Upper lobe of right lung (tissue), 1 donor: ENCODE measurements at places on chromosomes 7 and 10. TPM values are rescaled to one million over a fixed set of nuclear protein-coding genes. Genes with fewer than 3 reads are reported as not detected.
A peak's percentile ranks its signal among the peaks of the same experiment; 100 is the strongest.

DNA sequence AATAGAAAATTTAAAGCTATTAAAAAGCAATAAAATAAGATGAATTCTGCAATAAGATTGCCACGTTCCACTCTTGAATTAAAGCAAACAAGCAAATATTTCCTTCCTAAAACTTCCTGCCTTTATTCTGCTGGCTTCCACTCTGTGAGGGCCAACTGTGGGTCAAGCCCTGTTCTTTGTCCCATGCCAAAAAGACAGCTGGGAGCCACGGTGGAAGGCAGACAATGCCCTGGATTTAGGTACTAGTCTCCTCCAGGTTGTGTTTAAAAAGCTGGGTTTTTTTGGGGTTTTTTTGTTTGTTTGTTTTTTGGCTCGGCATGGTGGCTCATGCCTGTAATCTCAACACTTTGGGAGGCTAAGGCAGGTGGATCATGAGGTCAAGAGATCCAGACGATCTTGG is 39.1 kb downstream of the LRRTM3 start:
- no peaks in the 10 kb centered on the region for H3K4me1 ChIP-seq
- H3K27me3 ChIP-seq, result no peaks in the 10 kb centered on the region
- no peak overlapping the region for H3K4me3 ChIP-seq
- H3K27ac ChIP-seq, result no peak overlapping the region

DNA sequence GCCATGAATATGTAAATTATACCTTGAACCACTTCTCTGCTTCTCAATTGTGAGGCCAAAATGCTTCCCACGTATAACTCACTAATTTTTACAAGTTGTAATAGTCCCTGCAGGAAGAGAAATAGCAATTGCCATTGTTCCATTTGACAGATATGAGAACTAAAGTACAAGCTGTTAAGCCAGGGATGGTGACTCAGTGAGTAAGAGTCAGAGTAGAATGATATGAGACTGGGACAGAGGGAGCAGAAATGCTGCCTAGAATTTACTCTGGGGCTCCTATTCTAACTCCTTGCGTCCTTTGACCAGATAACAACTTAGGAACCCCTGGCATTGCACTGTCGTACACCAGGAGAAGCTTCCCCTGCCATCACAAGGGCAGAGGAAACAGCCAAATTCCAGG is 45.1 kb upstream of the SEPTIN7 start:
- peaks cover 10% of the 10 kb centered on the region for H3K4me1 ChIP-seq
- H3K27me3 ChIP-seq, result no peaks in the 10 kb centered on the region
- no peak for DNase-seq
- H3K4me3 ChIP-seq, result no peak overlapping the region

DNA sequence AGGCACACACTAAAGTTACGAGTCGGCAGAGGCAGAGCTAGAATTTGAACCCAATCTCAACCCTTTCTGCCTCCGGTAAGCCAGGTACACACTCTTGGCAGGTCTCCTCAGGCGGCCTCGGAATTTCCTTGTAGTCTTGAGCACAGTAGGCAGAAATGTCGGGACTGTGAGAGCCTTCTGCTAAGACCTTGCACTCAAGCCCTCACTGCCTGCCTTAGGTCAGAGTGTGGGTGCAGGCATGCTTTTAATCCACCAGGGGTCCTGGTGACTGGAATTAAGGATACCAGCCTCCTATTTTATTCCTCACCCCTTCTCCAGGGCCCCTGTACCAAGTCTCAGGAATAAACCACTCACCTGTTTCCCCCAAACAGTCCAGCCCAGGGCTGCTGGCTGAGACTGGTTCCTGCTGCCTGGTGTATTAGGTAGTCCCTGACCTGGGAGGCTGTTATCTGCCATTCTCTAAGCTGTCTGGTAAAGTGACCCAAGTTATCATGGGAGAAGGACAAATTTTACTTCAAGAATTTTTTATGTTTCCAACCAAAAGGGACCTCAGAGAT is 855 bp downstream of the ATP6V1F start:
- peak overlapping the region; percentile 86 for H3K4me3 ChIP-seq
- peaks cover 10% of the 10 kb centered on the region for H3K4me1 ChIP-seq
- H3K27ac ChIP-seq, result peak overlapping the region; percentile 83
- no peaks in the 10 kb centered on the region for H3K27me3 ChIP-seq

GRCh38 chr7:3280946-3281656 is 20.0 kb upstream of the SDK1 start:
- no peaks in the 10 kb centered on the region for H3K4me1 ChIP-seq
- no peak for DNase-seq
- H3K27me3 ChIP-seq, result no peaks in the 10 kb centered on the region

DNA sequence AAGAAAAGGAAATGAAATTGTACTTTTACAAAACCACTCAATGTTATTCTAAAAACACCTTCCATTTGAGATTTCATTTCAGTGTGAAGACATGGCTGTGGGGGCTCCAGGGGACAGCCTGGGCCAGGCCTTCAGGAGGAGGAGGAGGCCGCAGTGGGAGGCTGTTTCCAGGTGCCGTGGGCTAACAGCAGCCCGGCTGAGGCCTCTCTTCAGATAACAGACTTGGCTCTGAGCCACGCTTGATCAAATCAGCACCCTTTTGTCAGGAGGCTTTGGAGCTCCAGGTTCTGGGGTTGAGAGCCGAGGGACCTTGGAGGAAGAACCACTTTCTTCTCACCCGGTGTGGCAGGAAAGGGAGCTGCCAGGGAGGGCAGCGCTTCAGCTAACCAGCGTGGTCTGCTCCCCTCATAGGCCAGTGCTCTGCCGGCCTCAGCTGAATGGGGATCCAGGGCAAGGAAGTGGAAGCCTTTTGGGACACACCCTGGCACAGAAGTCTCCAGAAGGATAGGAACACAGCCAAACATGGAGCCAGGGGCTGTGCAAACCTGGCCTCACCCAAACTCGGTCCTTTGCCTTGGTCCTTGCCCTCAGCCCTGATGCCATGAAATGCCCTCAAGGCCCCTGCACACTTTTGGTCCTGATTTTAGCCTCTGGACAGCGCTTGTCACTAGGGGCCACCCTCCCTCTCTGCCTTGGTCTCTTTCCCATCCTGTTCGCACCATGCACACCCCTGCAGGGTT is 23.5 kb upstream of the CHST15 start:
- no peaks in the 10 kb centered on the region for H3K27me3 ChIP-seq
- no peak for DNase-seq
- peaks cover 13% of the 10 kb centered on the region for H3K4me1 ChIP-seq
- H3K27ac ChIP-seq, result no peak overlapping the region
- H3K4me3 ChIP-seq, result no peak overlapping the region

GRCh38 chr7:40305229-40305628 is 170.4 kb downstream of the SUGCT start:
- H3K27me3 ChIP-seq, result no peaks in the 10 kb centered on the region
- no peaks in the 10 kb centered on the region for H3K36me3 ChIP-seq
- no peaks in the 10 kb centered on the region for H3K4me1 ChIP-seq
- no peak overlapping the region for H3K27ac ChIP-seq

DNA sequence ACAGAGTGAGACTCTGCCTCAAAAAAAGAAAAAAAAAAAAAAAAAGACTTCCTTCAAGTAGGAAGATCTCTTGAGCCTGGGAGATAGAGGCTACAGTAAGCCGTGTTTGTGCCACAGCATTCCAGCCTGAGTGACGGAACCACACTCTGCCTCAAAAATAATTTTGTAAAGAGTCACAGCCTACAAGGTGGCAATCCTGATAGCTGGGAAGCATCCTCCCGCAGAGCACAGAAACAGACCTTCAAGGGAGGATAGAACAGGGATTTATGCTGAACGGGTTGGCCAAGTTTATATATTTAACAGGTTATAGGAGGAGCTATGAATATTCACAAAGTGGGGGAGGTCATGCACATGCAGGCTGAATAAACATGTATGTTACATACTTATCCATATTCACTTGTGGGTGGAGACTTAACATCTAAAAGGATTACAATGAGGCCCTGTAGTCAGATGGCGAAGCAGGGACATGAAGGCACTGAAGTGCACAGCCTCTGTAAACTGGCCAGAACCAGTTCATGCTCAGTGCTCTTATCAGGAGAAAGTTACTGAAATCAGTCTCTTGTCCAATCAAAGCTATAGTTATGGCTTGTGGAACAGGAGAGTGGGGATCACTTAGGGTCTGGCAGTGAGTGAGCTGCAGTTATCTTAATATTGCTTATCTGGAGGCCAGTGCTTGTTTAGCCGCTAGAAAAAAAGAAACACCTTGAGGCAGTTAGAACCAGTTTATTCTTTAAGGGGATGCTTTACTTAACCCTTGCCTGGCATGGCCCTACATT is 6.8 kb downstream of the LMBR1 start:
- DNase-seq, result no peak
- no peak overlapping the region for H3K27ac ChIP-seq
- H3K27me3 ChIP-seq, result no peaks in the 10 kb centered on the region

DNA sequence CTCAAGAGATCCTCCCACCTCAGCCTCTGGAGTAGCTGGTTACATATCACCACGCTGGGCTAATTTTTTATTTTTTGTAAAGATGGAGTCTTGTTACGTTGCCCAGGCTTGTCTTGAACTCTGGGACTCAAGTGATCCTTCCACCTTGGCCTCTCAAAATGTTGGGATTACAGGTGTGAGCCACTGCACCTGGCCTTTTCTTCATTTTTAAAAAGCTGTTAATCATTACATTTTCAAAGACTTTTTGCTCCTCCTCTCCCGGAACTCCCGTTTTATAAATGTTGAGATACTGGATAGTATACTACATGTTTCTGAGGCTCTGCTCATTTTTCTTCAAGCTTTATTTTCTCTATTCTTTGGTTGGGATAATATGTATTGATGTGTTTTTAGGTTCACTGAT is 16.4 kb downstream of the AOAH start:
- no peak for DNase-seq
- no peaks in the 10 kb centered on the region for H3K27me3 ChIP-seq
- no peak overlapping the region for H3K27ac ChIP-seq
- no peak overlapping the region for H3K4me3 ChIP-seq
- H3K36me3 ChIP-seq, result no peaks in the 10 kb centered on the region

- no peaks in the 10 kb centered on the region for H3K27me3 ChIP-seq
- no peaks in the 10 kb centered on the region for H3K4me1 ChIP-seq
- no peak overlapping the region for H3K4me3 ChIP-seq
- no peaks in the 10 kb centered on the region for H3K36me3 ChIP-seq
Measured at GRCh38 chr7:141103847-141104429, 30.1 kb downstream of the TMEM178B start.

Gene DNMBP
- 12.5 TPM for total RNA-seq

Gene NKX1-2
- total RNA-seq, result not detected

DNA sequence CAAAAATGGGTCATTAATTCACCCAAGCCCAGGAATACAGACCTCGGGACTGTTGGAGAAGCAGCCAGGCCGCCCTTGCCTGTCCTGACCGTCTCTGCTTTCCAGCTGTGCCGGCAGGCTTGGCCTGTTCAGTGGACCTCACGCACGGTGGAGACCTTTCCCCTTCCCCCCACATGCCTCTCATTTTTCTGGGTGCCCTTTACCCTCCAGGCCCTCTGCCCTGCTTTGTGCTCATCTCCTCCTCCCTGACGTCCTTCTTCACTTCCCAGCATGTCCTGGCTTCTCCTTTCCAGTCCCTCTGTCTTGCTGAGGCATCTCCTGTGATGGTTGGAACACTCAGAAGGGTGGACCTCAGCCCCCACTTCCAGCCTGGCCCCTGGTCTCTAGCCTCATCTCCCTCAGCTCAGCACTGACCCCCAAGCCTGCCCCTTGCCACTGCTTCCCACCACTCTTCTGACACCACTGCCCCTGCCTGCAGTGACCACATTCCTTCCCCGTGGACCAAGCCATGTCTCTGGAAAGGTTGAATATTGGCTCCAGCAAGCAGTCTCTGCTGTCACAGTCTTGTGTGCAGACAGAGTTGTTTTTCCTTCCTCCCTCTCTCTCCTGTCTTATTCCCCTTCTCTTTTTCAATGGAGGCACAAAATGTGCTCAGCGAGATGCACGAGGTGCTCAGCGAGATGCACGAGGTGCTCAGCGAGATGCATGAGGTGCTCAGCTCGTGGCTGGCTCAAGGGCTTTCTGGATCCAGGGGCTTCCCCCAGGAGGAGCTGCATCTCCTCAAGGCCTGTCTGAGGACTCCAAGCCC is 14.9 kb downstream of the BAG3 start:
- H3K27ac ChIP-seq, result no peak overlapping the region
- DNase-seq, result no peak
- H3K27me3 ChIP-seq, result no peaks in the 10 kb centered on the region
- H3K36me3 ChIP-seq, result peaks cover 16% of the 10 kb centered on the region

Gene PKD2L1
- total RNA-seq, result 2.1 TPM

DNA sequence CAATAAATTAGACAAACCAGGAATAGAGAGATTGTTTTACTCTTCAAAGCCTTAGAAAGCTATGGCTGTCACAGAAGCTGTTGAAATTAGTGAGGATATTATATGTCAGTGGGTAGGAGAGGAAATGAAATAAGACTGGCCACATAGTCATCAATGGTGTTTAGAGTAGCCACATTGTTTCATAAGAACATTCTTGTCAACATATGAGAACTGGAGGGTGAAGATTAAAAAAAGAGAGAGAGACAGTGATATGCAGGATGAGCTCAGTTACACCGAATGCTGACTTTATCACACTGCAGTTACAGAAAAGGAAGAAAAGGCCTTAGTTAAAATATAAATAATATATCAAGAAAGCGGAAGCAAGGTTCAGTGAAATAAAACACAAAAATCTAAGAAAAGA is 412.0 kb downstream of the CNTNAP2 start:
- H3K27ac ChIP-seq, result no peak overlapping the region
- no peaks in the 10 kb centered on the region for H3K36me3 ChIP-seq
- no peak for DNase-seq
- H3K4me3 ChIP-seq, result no peak overlapping the region
- H3K4me1 ChIP-seq, result no peaks in the 10 kb centered on the region

Gene CYP3A4
- total RNA-seq, result not detected

Gene TWNK
- total RNA-seq, result 6.5 TPM

DNA sequence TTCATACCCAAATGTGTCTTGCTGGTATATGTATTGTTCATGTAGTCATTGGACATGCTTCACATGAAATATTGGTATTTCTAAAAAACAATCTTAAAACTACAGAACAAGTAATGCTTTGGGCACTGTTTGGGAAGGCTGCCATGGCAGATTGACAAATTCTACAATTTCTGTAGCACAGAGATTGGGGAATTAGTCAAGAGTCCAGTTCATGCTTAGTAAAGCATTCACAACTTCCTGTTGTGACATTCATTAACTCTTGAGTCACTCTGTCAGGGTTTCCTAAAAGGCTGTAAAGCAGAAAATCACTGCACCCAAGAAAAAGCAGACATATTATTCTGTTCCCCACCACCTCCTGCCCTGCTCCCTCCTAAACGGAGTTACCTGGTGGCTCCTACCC is 398.9 kb downstream of the PHTF2 start:
- H3K27me3 ChIP-seq, result no peaks in the 10 kb centered on the region
- H3K36me3 ChIP-seq, result no peaks in the 10 kb centered on the region
- no peak overlapping the region for H3K4me3 ChIP-seq
- DNase-seq, result no peak
- H3K27ac ChIP-seq, result no peak overlapping the region

Gene ASAH2
- total RNA-seq, result 1.5 TPM

GRCh38 chr7:34155220-34155908 is 250.0 kb downstream of the BMPER start:
- no peaks in the 10 kb centered on the region for H3K27me3 ChIP-seq
- no peaks in the 10 kb centered on the region for H3K36me3 ChIP-seq
- H3K4me1 ChIP-seq, result no peaks in the 10 kb centered on the region

GRCh38 chr10:92284112-92284704 is 6.7 kb downstream of the CPEB3 start:
- H3K27ac ChIP-seq, result peak overlapping the region; percentile 59
- DNase-seq, result no peak
- H3K36me3 ChIP-seq, result no peaks in the 10 kb centered on the region
- H3K4me1 ChIP-seq, result peaks cover 11% of the 10 kb centered on the region
- H3K27me3 ChIP-seq, result no peaks in the 10 kb centered on the region

Gene SPAM1
- not detected for total RNA-seq

Gene WNT8B
- not detected for total RNA-seq

Gene ABCA13
- 0.35 TPM for total RNA-seq

Gene ARMH3
- total RNA-seq, result 37.2 TPM
